ENCODE measurements at places on chromosomes 5 and 9.

- no peak for DNase-seq
Observed at GRCh38 chr5:55446640-55447351, 88.0 kb downstream of the PLPP1 start.

DNA sequence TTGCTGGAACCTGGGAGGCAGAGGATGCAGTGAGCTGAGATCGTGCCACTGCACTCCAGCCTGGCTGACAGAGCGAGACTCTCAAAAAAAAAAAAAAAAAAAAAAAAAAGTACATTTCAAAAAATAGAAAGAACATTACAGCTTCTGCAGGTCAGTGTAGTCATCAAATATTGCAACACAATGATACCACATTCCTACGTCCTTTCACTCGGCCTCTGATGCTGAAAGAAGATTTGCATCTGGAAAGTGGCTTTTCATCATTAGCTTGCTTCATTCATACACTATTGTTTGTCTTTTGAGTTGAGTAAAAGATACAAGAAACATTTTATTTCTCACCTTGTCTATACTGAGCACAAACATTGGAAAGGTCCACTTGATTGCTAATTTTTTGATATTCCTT is 59.6 kb upstream of the CPLANE1 start:
- no peak for DNase-seq

DNA sequence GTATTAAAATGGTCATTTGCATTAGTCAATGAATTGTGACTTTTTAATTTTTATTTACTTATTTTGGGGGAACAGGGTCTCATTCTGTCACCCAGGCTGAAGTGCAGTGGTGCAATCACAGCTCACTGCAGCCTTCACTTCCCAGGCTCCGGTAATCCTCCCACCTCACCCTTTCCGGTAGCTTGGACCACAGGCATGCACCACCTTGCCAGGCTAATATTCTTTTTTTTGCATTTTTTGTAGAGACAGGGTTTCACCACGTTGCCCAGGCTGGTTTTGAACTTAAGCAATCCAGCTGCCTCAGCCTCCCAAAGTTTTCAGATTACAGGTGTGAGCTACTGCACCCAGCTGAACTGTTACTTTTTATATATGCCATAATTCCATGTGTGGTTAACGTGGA is 143.4 kb downstream of the FBXL17 start:
- no peak for DNase-seq

DNA sequence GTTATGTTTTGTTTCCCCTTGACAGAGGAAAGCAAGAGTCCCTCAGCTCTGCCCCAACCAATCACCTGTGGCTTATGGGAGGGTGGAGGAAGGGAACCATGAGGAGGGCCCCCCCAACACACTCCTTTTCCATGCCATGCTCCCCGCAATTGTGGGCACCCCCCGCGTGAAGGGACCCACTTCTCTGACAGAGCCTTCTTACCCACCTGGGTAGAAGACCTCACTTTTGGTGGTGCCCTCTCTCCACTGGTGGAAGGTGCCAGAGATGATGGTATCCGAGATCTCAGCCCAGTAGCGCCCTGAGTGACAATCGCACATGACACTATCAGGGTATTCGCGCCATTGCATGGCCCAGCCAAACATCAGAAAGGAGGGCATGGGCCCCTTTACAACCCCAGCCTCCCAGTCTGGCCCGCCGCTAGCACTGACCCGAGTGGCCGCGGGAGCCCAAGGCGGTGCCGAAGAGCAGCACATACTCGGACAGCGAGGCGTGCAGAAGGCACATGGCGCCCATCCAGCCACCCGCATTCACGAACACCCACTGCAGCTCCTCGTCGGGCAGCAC is 714 bp downstream of the SIGMAR1 start:
- DNase-seq, result no peak

DNA sequence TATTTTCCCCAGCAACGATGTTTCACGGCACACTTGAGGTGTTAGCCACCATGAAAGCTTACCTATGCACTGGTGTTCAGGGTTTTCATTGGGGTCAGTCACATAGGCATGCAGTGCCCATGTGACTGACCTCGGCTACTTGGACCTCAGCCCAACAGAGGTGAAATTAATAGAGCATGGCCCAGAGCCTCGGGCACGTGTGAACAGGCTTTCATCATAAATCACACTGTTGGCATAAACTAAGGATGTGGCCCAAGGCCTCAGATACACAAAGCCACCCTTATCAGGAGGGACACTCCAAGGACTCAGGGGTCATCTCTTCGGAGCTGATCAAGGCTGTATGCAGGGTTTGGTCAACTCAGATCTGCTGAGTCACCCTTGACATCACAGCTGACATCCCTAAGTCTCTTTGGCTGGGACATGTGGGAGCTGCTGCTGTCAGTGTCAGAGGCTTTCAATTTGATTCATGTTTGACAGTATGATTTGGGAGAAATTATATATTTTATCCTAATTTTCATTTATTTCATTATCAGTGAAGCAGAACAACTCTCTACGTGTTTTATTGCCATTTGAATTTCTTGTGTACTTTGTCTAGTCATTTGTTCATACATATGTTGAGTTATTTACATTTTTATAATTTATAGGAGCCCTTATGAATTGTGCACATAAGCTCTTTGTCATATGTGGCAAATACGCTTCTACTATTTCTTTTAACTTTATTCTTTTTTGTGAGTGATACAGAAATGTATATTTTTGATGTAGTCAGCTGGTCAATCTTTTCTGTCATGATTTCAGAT is 59.7 kb upstream of the ANKRD33B start:
- DNase-seq, result no peak

- DNase-seq, result no peak
Observed at GRCh38 chr5:72231991-72232703, 87.9 kb downstream of the MRPS27 start.

- no peak for DNase-seq
Observed at GRCh38 chr5:72133212-72133990, 26.1 kb downstream of the MAP1B start.

DNA sequence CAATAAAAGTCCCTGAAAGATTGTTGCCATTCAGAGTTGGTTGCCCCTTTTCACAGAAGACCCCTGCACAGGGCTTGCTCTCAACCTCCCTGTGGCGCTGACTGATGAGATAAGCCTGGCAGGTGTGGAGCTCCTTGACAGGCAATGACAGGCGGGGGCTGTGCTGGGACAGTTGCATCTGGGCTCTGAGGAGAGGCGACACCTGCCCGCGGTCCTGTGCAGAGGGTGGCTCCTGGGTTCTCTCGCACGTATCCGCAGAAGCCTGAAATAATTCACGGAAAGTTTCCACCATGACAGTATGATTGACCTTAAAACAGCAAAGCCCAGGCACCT is 19.8 kb upstream of the EXOC3 start:
- DNase-seq, result no peak

DNA sequence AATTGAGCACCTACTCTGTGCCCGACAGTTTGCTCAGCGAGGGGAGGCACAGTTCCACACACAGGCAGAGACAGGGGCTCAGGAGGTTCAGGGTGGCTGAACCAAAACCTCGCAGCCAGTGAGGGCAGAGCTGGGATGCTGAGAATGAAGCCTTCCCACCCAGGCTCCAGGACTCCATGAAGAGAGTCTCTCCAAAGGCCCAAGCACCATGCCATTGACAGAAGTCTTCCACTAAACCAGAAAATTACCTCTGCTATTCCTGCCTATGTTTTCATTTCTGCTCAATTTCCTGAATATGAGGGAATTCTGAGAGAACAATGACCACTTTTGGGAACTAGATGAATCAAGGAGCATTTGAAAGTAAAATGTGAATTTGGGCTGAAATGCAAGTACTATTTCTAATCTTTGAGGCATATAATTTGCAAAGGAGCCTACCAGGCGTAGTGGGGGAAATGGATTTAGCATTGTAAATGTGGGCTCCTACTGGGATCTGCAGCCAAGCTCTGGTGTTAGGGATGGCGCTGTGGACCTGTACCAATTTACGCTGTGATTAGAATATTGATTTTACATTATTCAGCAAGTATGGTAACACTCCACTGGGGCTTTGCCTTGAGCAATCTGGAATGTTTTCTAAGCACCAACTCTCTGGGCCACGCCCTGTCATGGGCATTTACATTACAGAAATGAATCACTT is 91.9 kb downstream of the DRD1 start:
- DNase-seq, result no peak

- DNase-seq, result no peak
Observed at GRCh38 chr9:24044576-24044975, 218.5 kb upstream of the ELAVL2 start.

DNA sequence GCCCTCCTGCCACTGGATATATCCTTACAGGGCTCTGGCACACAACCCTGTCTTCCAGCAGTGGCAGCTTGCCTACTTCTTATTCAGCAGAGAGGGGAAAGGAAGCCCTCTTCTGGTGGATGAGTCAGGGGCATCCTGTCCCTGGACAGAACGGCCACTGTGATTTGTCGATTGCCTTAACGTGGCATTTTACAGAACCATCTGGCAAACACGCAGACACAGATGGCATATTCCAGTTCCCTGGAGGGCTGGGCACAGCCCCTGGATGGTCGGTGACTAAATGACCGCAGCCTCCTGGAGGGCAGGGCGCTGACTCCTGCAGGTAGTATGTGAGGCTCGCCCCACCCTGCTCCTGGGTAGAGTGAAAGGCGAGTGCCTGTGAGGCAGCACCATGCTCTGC is 62.1 kb downstream of the DCP2 start:
- no peak for DNase-seq

- DNase-seq, result no peak
Observed at GRCh38 chr9:109468927-109469326, 29.2 kb downstream of the PTPN3 start.

GRCh38 chr5:10452768-10453331 is 11.2 kb downstream of the ROPN1L start:
- no peak for DNase-seq
